Stimulated activated CD4-positive, alpha-beta T cell treated with anti-CD3 and anti-CD28 coated beads, Interleukin-2, amount 100 ng/mL, for 48 hours (primary cell): ENCODE measurements at places on chromosomes 12 and 14.

GRCh38 chr12:50043308-50043707, 14.1 kb upstream of the ASIC1 start:
- DNase-seq, result no peak

- DNase-seq, result no peak
Observed at GRCh38 chr14:85595981-85596380, 66.0 kb downstream of the FLRT2 start.

DNA sequence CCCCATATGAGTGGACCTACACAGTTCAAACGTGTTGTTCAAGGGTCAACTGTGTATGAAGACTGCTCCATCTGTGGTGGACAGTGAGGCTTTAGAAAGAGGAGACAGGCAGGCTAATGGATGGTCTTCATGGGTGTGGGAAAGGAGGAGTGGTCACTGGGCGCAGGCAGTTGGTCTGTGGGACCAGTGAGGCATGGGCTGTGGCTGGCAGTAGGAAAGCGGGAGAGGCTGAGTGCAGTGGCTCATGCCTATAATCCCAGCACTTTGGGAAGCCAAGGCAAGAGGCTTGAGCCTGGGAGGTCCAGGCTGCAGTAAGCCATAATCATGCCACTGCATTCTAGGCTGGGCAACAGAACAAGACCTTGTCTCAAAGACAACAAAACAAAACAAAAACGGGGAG, 2.0 kb upstream of the NR4A1 start:
- no peak for DNase-seq

DNA sequence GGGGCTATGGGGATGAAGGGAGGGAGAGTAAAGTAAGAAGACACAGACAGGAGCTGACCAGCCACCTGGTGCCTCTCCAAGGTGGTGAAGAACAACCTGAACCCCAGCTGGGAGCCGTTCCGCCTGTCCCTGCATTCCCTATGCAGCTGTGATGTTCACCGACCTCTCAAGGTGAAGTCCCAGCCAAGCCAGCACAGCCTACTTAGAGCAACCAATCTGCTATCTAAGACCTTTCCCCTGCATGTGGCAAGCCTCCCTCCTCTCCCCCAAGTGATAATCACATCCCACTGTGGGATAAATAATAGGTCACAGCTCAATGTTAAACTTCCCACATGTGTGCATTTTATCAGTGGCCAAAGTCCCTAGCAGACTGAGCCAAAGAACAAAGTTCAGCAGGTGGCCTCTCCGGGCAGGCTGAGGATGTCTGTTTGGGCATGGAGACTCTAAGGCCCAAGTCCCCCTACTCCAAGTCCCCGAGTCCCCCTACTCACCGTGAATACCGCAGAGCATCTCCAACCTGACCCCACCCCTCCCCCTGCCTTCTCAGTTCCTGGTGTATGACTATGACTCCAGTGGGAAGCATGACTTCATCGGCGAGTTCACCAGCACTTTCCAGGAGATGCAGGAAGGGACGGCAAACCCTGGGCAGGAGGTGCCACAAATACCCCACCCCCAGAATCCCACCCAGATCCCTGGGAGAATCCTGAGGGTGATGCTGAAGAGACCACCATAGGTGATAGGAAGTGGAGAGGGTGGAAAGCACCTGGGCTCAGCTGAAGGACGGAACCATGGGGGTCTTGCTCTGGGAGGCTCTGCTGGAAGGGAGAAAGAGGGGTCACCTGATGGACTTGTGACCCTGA, 3.5 kb downstream of the CPNE6 start:
- DNase-seq, result no peak

GRCh38 chr12:24788886-24789285, 160.0 kb downstream of the BCAT1 start:
- DNase-seq, result no peak

DNA sequence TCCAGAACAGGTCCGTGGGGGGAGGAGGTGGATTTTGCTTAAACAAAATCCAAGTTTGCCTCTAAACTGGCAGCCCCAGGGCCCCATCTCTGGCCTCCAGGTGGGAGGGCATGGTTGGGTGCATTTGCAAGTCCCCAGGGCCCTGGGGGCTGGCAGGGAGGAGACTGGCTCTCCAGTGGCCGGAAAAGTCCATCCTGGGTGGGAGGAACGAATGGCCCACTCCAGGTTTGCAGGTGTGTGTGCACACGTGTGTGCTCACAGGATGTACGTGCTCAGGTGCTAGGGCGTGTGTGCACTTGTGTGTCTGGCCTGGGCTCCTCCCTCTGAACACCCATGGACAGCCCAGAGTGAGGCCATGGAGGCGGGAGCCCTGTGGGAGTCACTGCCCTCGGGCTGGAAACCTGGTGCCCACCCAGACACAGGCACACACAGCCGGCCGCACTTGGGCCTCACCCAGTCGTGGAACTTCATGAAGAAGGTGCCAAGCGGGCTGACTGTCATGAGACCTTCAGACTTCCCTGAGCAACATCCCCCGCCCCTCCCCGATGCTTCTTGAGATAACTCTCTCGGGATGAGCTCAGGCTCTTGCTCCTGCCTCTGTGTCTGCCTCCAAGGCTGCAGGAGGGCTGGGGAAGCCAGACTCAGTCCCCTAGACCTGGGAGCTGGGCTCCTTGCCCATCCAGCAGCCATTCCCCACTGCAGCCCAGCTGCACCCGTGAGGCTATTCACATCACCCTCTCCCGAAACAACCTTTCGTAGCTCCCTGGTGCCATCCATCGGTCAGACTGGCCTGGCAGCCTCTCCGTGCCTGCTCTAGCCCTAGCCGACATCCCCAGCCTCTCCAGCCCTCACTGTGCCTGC, 9.4 kb downstream of the AHNAK2 start:
- DNase-seq, result no peak

GRCh38 chr14:32611752-32612151, 282.7 kb downstream of the AKAP6 start:
- DNase-seq, result no peak

DNA sequence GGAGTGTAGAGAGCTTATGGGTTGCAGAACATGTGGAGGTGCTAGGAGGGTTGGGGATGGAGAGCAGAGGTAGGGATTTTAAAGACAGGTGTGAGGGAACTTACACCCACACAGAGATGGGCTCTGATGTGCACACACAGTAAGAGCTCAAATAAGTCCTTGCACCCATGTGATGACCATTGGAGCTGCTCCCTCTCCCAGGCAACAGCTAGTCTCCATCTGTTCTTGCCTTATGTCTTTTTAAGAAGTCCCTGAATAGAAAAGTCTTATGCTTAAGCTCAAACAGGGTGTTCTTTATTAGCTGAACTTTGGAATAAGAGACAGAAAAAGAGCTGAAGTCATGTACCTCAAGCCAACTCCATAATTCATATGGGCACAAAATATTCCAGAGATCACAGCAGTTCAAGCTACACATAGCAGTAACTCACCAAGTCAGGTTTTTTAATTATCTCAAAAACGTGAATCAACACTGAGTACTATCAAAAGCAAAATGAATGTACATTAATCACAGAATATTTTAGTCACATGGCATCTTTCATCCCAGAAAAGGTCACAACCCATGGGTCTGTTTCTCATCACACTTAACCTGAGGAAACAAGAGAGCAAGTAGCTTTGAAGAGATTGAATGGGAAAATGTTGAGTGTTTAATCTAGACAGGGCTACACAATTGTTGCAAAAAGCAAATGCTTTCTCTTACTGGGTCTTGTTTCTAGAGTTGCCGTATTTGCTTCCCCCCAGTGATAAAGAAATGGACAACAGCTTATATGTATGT, 1513.6 kb upstream of the SEL1L start:
- no peak for DNase-seq

- DNase-seq, result peak; percentile 13
Observed at GRCh38 chr14:34722723-34723545, 8.5 kb upstream of the CFL2 start.

DNA sequence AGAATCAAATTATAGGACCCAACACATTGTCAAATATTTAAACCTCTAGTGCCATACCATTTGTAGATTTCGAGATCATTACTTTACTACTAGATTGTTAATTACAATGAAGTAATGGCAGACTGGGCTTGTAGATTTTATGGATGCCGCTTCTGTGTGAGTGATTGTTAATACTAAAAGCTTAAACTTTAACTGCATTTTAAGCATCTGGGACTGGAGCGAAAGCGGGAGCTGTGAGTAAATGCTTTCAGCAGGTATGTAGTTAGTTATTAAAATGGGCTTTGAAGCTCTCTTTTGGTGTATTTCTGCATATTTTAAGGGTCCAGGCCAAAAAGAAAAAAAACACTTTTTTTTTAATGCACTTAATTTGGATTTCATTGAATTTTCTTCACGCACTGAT, 519.3 kb downstream of the MED13L start:
- DNase-seq, result no peak

- no peak for DNase-seq
Observed at GRCh38 chr14:79281244-79282152, 929.8 kb downstream of the DIO2 start.

DNA sequence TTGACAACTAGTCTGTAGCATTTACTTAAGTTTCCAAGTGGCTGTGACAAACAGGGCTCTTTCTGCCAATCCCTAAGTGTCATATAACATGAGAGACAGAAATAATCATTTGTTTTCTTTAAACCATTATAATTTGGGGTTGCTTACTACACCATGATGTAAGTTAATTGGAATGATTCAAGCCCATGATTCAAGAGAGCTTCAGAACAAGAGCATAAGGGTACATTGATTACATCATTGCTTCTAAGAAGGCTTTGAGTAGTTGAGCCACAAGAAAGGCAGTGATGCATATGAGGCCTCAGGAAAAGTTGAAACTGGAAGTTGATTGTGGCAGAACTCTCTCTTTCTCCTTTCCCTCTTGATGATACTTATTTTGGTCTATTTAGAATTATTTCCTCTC, 444.0 kb downstream of the CCER1 start:
- DNase-seq, result no peak

- DNase-seq, result no peak
Observed at GRCh38 chr14:89447182-89447944, 30.3 kb upstream of the FOXN3 start.

- no peak for DNase-seq
Observed at GRCh38 chr14:25484906-25485305, 435.0 kb upstream of the STXBP6 start.

DNA sequence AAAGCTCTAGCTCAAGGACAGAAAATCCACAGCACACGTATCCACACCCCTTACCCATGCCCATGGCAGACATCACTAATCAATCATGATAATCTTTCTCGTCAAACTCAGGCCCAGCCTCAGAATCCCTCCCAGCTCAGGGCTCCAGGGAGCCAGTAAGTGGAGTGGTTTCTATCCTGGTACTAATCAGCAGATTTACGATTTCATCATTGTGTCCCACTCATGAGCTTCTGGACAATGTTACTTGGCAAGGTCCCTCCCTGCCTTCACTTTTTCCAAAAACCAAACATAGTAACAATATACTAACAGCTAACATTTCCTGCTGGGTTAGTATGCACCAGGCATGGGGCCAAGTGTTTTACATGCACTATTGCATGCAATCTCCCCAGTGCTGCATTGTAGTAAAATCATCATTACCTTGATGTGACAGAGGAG, 45.8 kb upstream of the NCOR2 start:
- no peak for DNase-seq

DNA sequence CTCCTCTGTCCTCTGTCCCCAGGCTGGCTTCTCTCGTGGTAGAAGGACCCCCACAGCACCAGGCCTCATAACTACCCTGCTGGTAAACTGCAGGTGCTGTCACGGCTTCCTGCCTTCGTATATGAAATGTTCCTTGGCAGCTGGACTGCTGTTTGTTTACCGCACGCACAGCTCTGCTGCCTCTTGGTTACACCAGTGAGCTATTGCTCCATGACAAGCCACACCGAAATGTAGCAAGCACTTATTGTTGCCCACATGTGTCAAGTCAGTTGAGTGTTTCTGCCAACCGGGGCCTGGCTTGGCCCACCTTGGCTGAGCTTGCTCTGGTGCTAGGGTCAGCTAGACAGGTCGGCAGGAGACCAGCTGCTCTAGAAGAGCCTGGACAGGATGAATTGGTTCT, 21.7 kb upstream of the TCL1B start:
- no peak for DNase-seq

GRCh38 chr14:105431256-105431655, 11.6 kb downstream of the MTA1 start:
- no peak for DNase-seq

DNA sequence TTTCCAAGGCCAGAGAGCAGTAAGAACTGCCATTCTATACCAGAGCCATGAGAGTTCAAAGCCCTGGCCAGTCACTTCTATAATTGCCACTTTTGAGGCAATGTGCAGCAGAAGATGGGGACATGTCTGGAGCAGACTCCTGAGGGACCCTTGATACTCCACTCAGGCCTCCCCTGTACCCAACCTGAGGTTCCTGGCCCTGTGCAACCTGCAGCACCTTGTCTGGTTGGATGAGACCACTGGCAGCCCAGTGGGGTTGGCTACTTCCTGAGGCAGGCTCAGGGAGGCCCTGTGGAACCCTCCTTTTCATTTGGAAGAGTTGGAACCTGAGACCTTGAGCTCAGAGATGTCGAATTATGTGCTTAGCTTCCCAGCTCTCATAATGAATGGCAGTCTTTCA, 54.4 kb downstream of the GALNT16 start:
- no peak for DNase-seq
